ENCODE measurements at places on chromosomes 7 and 10.

- no peak for DNase-seq
Measured at GRCh38 chr10:28793482-28793881, 116.2 kb downstream of the BAMBI start.

DNA sequence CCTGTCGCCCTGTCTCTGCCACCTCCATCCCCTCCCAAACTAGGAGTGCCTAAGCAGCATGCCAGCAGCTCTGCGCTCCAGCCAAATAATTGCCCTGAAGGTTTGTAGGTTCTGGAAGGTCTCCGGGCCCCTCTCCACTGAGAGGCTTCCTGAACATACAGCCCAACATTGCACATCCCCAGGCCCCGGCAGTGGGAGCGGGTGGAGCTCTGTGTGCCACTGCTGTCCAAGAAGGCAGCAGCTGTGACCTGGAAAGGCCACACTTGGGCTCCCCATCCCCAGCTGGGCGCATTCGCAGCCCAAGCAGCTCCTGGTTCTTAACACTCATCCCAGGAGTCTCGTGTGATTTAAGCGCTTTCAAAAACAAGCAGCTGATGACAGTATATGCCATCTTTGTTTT is 95.7 kb downstream of the COL13A1 start:
- DNase-seq: no peak

DNA sequence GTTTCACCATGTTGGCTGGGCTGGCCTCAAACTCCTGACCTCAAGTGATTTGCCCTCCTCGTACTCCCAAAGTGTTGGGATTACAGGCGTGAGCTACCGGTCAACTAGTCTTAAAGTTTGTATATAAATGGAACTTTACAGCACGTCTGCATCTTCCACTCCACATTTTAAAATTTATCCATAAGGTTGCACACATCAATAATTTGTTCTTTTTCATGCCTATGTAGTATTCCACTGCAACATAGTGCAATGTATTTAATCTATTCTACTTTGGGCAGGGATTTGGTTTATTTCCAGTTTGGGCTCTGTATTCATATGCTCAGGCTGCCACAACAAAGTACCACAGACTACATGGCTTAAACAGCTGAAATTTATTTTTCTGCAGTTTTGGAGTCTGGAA is 90.0 kb downstream of the NPTX2 start:
- no peak for DNase-seq

GRCh38 chr10:2303169-2303568 is 565.8 kb upstream of the ADARB2 start:
- DNase-seq: no peak

GRCh38 chr10:112570585-112570984 is 123.6 kb downstream of the VTI1A start:
- no peak for DNase-seq
